Left ventricle myocardium superior (tissue), 1 donor: ENCODE measurements at places on chromosomes 1 and 21. TPM values are rescaled to one million over a fixed set of nuclear protein-coding genes. Genes with fewer than 3 reads are reported as not detected.

C1orf167 gene
- total RNA-seq: 2.1 TPM

OR2AK2 gene
- not detected for total RNA-seq

TTC39A gene
- 18.0 TPM for total RNA-seq

SAMD13 gene
- 1.7 TPM for total RNA-seq

AADACL4 gene
- total RNA-seq: not detected

MTARC1 gene
- 3.5 TPM for total RNA-seq

CELSR2 gene
- total RNA-seq: 9.8 TPM

TLCD4 gene
- total RNA-seq: 59.6 TPM

CD1D gene
- total RNA-seq: 1.4 TPM

ANKRD45 gene
- total RNA-seq: 0.17 TPM

DCAF6 gene
- 234 TPM for total RNA-seq

INPP5B gene
- total RNA-seq: 12.0 TPM

LRRC38 gene
- 0.15 TPM for total RNA-seq

SH2D2A gene
- 1.0 TPM for total RNA-seq

PLEKHN1 gene
- total RNA-seq: not detected

ARMH1 gene
- 0.92 TPM for total RNA-seq

FNDC10 gene
- total RNA-seq: 3.6 TPM

LCE2C gene
- total RNA-seq: not detected

GREM2 gene
- not detected for total RNA-seq
